ENCODE measurements at places on chromosomes 5 and 9.

GRCh38 chr5:170310256-170310926 is 12.8 kb upstream of the LCP2 start:
- DNase-seq, result no peak

DNA sequence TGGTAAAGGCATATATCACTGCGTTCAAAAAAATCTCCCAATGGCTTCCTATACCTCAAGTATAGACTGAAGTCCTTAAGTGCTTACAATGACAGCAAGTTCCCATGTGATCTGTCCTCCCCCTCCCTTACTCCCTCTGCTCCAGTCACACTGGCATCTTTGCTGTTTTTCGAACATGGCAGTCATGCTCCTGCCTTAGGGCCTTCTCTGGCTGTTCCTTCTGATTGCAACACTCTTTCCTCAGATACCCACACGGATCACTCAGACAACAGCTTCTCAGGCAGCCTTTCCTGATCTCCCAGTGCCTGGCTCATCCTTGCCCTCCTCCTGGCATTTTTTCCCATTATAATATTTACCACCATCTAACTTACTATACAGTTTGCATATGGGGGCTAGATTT is 232.8 kb downstream of the ARHGEF28 start:
- no peak for DNase-seq

- DNase-seq, result no peak
Measured at GRCh38 chr9:27538647-27539046, 9.0 kb upstream of the MOB3B start.

DNA sequence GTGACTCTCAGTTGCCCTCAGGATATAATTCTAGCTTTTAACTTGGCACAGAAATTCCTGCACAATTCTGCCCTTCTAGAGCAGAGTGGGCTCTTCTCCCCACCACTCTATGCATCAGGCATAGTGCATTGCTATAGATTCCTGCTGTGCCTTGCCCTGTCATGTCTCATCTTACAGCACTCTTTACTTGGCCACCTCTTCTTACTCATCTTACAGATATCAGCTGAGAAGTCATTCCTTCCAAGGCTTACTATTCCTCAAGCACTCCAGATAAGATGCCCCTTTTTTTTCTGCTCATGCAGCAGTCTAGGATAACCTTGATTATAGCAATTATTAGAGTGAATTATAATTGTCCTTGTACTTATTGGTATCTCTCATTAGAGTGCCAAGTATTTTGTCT is 5.6 kb downstream of the FAM221B start:
- no peak for DNase-seq

DNA sequence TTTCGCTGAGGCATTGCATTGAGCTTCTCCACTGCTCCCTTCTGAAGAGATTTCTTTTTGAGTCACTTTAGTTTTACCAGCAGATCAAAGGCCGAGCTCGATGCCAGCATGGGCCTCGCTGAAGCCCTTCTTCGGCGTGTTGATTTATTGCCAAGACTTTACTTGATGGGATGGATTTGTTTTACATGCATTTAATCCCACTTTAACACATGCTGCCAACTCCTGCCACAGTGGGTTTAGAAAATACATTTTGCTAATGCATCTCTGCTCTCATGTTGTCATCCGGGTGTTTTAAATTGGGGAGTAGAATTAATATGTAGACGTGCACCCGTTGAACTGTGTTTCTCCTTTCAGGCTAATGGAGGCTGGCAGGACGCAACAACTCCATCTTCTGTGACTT is 218.3 kb downstream of the PBX3 start:
- DNase-seq, result no peak

GRCh38 chr9:136093995-136094881 is 851 bp downstream of the NACC2 start:
- peak; percentile 82 for DNase-seq

DNA sequence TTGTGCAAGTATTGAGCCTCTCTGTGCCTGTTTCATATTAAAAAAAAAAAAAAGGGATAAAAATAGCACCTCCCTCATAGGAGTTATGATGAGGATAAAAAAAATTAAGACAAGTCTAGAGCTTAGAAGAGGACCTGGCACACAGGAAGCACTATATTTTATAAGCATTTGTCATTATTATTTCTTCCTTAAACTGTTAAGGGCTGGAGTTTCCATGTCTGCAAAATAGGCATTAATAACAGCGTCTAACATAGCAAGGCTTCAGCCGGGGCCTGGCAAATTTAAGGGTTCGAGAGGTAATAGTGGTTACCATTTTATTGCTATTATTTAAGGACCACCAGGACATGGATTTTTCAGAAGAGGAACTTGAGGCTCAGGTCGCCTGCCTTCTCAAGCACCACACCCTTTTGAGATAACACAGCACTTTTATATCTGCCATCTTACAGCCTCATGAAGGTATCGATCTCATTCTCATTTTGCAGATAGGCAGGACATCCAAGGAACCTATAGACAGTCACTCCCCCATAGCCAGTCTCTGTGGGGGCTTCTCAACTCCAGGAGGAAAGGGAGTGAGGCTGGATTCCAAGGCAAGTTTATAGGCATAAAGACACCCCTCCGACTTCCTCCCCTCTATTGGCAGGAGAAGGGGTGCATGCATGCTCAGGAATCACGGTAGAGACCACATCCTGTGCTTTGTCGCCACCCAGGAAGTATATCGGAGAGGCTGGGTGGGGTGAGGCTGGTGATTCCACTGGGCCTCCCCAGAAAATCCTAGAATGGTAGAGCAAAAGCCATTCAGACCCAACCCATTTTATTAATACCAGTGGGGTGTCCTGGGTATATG is 2.4 kb downstream of the ANXA6 start:
- peak; percentile 72 for DNase-seq

- DNase-seq, result no peak
Measured at GRCh38 chr5:21152611-21153010, 1164.6 kb upstream of the CDH18 start.

DNA sequence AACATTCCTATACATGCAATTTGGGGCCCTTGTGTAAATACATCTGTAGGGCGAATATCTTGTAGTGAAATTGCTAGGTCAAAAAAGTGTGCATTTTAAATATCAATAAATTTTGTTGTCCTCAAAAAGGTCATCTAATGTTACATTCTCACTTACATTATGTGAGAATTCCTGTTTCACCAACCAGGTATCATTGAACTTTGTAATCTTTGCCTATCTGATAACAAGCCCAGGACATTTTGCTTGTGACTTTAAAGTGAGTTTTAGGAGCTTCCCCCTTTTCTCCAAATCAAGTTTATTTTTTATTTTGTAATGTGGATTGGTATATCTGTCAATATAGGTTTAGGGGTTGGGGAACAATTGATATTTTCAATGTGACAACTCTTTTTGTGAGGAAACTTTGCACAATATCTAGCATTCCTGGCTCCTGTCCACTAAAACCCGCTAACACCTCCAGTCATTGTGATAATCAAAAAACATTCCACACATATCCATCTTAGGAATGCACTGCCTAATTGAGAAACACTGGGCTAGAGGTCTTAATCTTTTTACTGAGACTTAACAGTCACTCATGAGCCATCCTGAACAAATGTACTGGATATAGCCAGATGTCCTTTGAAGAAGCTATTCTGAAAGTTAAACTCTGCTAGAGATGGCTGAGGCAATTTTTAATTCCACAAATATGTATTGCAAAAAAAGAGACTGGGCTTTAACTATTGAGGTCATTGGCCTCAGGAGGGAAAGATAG is 72.5 kb upstream of the SLC1A1 start:
- DNase-seq, result no peak

DNA sequence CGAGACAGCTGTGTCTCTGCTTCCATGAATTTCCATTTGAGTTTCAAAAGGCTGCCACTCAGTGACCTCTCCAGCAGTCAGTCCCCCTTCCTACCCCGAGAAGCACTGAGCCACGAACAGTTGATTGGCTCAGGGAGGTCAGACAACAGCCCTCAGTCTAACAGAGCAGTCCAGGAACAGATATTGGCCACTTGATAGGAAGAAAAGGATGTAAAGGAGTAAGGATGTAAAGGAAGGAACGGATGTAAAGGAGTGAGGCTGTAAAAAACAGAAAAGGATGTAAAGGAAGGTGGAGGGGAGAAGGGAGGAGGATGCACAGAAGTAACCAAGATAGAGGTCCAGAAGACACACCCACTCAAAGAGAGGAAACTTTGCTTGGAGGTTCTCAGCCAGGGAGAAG is 3.2 kb upstream of the NR4A3 start:
- DNase-seq, result no peak

- DNase-seq, result no peak
Measured at GRCh38 chr5:14143546-14143840, 351 bp downstream of the TRIO start.

DNA sequence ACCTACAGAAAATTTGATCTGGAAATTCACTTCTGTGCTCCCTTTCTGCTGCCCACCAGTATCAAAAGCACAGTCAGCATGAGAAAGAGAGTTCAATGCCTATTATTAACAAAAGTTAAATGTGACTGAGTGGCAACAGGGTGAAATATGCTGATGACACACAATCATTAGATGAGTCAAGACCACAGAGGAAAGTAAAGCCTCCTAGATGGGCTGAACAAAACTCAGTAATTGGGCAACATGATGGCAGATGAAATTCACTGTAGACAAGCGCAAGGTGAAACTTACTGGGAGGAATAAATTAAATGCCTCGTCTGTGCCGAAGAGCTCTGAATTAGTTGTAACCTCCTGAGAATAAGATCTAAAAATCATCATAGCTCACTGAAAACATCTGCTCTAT is 752.8 kb downstream of the IRX1 start:
- no peak for DNase-seq

GRCh38 chr9:6079386-6079785 is 64.0 kb upstream of the RANBP6 start:
- DNase-seq, result no peak

- no peak for DNase-seq
Measured at GRCh38 chr9:127796852-127797370, 5.8 kb upstream of the FPGS start.

- no peak for DNase-seq
Measured at GRCh38 chr5:18394443-18394804, 760.2 kb downstream of the TAF11L14 start.

DNA sequence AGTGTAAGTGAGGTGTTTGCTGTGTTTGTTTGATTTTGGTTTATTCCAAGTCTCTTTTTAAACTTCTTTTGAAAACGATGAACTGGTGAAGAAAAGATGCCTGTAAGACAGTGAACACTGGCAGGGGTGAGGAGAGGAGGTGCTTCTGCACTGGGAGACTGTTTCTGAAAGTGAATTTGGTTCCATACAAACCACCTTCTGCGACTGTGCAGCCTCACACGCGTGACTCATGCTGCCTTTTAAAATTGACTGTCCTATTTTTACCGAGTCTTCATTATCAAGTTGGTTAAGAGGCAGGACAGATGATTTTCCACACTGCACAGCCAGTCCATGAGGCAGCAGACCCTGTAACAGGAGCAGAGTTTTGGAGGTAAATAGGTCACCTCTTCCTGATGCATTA is 340.6 kb downstream of the MTRR start:
- DNase-seq, result no peak

Data from stimulated activated CD8-positive, alpha-beta memory T cell treated with anti-CD3 and anti-CD28 coated beads, Interleukin-4, amount 100 ng/mL, for 48 hours (primary cell).